NCI-H446 treated with DMSO at 0.1 percent for 48 hours (cell line): ENCODE measurements at places on chromosomes 12 and 14.

DNA sequence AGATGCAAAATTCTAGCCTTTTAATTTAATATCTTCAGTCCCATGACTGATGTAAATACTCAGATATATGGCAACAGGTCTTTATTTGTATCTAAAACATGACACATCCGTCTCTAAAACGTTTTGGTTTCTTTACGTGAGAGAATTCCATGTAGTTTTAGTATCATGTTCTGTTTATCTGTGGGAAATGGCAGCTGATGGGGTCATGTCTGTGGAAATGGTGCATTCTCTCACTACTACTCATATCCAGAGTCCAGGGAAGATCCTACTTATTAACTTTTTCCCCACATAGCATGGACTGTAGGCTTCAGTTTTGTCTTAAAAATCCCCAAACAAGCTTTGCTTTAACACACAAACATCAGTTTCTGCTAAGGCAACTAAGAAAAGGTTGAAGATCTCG, 53.8 kb downstream of the SPTLC2 start:
- DNase-seq: no peak

GRCh38 chr12:123150275-123150743, 581 bp downstream of the PITPNM2 start:
- no peak for DNase-seq

DNA sequence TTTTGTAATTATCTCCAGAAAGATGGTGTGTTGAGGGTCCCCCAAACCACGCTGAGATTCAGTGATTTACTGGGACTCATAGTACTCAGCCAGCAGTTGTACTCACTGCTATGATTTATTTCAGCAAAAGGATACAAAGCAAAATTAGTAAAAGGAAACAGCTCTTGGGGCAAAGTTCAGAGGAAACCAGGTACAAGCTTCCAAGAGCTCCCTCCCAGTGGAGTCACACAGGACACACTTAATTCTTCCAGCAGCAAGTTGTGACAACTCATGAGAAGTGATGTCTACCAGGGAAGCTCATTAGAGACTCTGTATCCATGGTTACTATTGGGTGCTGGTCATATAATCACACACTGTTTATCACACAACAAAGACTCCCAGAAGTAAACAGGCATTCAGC, 38.7 kb downstream of the TTC8 start:
- DNase-seq: no peak

DNA sequence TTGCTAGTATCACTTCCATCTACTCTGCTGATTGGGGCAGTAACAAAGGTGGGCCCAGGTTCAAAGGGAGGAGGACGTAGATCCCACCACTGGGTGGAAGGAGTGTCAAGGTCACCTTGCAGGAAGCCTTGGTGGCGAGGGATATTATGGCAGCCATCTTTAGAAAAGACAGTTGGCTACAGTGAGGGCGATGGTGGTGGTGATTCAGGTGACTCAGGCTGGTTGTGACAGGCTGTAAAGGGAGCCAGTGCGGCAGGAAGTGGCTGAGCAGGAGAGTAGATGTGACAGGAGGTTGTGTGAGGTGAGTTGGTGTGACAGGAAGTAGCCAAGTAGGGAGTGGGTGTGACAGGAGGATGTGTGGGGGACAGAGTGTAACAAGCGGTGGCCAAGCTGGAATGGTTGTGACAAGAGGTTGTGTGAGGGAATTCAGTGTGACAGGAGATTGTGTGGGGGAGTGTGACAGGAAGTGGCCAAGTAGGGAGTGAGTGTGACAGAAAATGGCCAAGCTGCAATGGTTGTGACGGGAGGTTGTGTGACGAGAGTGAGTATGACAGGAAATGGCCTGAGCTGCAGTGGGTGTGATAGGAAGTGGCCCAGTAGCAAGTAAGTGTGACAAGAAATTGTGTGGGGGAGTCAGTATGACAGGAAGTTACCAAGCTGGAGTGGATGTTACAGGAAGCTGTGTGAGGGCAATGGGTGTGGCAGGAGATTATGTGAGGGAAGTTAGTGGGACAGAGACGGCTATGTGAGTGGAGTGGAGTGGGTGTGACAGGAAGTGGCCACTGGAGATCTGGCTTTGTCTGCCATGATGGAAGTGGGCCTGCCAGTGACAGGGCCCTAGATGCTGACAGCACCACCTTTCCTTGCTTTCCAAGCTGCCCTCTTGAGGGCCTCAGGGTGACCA, 136.5 kb upstream of the MYL2 start:
- DNase-seq: no peak

DNA sequence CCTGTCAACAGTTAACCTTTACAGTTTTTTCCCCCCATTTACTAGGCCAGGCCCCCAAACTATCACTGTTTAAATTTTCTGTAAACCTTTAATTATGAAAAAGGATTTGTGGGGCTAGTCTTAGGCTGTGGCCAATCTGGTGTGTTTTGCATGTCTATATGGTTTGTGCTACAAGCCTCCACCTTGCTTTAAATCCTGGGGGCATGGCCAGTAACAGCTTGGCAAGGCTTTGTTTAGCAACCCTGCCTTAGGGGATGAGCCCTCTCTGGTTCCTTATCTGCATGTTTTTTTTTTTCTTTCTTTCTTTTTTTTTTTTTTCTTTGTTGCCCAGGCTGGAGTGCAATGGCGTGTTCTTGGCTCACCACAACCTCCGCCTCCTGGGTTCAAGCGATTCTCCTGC, 102.7 kb downstream of the KCNMB4 start:
- DNase-seq: no peak

- DNase-seq: no peak
These were observed 31.4 kb downstream of the FLVCR2 start for GRCh38 chr14:75609606-75610475.
